Activated T-cell treated with anti-CD3 and anti-CD28 coated beads, Interleukin-2, amount 50 U/mL, for 1 hour (primary cell): ENCODE measurements at places on chromosomes 7 and 10.
A peak's percentile ranks its signal among the peaks of the same experiment; 100 is the strongest.

DNA sequence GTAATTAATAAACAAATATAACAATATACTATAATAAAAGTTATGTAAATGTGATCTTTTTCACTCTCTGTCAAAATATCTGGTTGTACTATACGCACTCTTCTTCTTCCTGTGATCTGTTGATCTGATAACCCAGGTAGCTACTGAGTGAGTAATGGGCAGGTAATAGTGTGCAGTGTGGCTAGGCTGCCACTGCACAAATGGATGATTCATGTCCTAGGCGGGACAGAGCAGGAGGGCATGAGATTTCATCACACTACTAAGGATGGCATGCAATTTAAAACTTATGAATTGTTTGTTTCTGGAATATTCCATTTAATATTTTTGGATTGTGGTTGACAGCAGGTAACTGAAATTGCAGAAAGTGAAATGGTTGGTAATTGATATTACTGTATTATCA is 44.5 kb downstream of the TAS2R16 start:
- DNase-seq = no peak

DNA sequence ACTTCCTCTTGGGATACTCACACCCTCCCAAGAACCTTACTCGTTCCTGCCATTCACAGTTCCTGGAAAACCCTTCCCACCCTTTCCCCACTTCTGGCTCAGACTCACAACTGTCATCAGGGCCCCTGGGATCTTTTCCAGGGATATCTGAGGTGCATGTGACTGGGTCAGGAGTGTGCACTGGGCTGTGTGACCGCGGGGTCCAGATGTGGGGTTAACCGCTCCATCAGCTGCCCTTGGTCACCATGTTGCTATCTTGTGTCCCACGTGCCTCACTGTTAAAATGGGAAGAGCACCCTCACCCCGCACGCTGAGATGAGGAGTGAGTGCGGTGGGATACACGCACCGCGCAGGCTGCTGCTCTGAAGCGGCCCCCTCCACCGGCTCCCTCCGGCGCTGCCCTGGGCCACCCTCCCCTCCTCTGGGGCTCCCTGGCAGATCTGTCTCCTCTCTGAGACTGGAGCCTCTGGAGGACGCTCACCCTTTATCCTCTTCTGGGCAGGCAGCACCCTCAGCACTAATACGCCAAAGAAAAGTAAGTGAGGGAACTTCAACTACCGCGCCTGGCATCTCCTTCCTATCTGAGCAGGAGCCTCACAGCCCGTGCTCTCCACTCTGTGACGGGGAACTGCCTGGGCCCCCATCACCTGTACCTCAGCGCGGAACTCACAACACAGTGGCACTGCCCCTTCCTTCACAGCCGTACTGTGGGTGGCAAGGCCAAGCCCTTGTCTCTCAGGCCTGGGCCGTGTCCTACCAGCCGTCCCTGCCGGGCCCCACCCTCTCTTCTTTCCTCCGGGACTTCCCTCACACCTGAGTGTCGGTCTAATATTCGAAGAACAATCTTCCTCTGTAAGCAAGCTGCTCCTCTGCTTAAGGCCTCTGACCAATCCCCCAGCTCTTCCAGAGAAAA is 15.6 kb downstream of the COBL start:
- DNase-seq = no peak

- no peak for DNase-seq
Measured at GRCh38 chr10:46516660-46517416, 39.6 kb downstream of the GPRIN2 start.

GRCh38 chr10:60574388-60574787 is 184.7 kb upstream of the ANK3 start:
- DNase-seq = no peak

DNA sequence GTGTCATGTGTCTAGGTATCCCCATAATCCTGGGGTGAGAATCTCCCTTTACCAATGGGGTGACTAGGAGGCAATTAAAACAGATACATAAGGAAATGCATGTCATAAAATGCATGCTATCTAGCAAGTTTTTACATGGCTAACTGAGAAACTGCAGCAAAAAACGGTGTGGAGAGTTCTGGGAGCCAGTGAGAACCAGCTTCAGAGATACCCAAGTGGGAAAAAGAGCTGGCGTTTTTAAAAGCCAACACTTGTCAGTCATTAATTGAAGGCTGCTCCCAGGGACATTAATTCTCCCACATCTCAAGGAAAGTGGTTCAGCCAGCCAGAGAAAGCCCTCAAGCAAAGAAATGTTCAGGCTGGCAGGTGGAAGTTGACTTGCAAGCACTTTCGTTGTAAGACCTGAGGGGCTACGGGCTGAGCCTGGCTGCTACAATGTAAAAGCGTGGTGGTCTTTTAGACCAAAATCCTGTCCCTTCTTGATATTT is 28.1 kb downstream of the ST8SIA6 start:
- no peak for DNase-seq

DNA sequence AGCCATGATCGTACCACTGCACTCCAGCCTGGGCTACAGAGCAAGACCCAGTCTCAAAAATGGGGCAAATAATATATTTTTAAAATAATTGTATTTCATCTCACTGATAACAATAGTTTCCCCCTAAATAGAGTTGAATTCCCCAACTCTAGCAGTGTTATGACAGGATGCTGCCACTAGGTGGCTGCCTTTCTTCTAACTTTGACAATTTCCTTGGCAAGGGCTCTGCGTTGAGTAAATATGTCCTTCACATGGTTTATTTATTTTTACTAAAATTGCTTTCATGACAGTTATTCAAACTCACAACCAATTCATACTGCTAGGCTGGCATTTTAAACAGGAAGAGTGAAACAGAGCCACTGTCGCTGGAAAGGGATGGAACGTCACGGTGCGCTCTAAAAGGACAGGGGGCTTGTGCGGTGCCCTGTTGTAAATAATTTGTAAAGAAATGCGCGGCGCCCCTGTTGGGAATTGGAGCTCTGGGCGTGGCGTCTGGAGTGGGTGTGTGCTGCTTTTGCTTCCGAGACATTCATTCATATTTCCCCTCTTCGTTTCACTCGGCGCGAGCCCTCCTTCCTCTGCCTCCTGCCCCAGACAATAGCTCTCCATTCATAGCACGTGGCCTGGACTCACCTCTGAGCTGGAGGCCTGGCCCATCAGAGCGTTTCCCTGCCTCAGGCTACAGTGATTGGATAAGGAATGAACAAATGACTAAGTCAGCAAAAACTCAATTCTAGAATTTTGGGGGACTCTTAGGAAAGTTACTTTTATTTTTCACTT is 20.5 kb upstream of the PITRM1 start:
- peak; percentile 37 for DNase-seq

DNA sequence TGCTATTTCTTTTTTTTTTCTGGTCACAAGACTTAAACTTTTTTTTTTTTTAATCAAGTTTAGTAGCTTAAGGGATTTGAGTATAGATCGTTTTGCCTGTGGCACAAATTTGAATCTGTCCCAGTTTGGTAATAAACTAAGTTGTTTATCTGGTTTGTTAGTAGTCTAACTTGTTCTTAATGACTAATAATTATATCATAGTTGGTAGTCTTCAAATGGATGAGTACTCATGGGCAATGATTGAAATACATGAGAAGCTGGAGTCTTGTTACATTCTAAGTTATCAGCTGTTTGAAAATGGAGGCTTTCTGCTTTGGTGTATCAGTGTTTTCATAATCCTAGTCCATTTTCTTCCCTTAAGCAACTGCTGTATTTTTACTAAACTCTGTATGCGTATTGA is 12.3 kb downstream of the BTAF1 start:
- DNase-seq = no peak
